ENCODE measurements at places on chromosomes 1 and 21.

GRCh38 chr1:240455228-240455821 is 156.6 kb downstream of the GREM2 start:
- DNase-seq: no peak

DNA sequence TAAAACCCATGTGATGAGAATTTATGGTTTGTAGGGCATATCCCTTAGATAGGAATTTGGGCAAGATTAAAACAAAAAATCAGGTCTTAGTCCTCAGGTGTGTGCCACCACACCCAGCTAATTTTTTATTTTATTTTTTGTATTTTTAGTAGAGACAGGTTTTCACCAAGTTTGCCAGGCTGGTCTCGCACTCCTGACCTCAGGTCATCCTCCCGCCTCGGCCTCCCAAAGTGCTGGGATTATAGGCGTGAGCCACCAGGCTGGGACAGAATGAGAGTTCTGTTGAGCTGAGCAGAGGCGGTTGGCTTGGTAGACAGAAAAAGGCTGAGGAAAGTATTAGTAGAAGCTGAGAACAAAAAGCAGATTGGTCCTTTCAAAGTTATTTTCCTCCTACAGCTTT is 43.8 kb upstream of the EDARADD start:
- DNase-seq: no peak

- no peak for DNase-seq
Observed at GRCh38 chr1:202007805-202008489, 2.4 kb upstream of the ELF3 start.

GRCh38 chr21:39660191-39660980 is 47.6 kb downstream of the B3GALT5 start:
- DNase-seq: no peak

DNA sequence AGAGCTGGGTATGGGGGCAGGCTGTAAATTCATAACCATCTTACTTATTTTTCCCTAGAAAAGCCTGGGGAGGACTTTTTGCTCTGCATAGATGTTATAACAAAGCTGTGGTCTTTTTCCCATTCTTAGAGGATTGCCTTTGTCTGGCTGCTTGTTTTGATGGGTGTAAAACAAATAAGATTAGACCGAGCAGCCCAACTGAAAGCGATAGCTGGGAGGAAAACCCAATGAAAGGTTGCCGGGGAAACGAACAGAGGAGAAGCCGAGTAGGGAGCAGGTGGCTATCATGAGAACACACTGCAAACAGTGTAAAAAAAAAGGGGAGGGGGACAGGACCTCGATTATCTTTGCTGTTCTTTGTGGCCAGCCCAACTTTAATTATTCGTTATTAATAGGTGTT is 1.9 kb downstream of the ELAVL4 start:
- no peak for DNase-seq

DNA sequence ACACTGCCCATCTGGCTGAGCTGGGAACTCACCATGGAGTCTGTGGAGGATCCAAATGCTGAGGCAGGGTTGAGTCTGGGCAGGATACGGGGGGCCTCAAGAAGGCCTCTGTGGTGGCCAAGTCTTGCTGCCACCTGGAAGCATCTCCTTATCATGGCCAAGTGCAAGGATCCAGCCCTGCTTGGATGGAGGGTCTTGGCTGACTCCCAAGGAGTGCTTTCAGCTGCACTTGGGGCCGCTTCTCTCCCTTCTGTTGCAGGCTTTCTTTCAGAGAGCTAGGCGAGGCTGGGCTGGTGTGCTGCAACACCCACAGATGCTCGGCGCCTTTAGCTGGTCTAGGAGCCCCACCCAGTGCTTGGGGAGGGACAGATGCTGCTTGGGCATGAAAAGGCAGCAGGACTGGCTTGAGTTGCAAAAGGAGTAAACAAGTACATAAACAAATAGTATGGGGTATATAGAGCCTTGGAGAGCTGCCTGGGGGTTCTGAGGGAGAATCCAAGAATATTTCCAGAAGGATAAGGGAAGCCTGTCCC is at the start of gene THEM5:
TSS of gene THEM5 (minus strand) at position 302 of the 533 bp plus-strand sequence. CDS start at position 155, 147 bp downstream.
- no peak for DNase-seq

DNA sequence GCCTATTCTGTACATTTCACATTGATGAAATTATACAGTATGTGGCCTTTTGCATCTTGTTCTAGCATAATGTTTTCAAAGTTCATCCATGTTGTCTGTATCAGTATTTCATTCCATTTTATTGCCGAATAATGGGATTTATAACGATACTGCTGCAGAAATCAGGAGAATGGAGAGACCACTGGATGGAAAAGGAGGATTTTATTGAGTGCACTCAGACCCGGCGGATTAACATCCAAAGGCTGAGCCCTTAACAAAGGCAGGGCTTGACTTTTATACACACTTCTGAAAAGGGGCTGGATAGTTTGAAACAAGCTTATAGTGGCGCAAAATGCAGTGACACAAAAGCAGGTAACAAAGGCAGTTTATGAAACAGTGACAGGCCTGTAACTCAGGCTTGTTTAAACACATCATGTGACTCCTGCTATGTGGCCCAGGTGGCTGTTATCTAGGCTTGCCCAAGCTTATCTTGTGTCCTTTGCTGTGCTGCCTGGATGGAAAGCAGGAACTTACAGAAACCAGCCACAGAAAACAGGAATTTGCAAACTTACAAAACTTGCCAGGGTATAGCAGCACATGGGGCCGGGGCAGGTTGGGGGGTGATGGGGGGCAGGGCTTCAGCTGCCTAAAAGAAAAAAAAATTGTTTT is 32.8 kb upstream of the KCNJ15 start:
- no peak for DNase-seq

DNA sequence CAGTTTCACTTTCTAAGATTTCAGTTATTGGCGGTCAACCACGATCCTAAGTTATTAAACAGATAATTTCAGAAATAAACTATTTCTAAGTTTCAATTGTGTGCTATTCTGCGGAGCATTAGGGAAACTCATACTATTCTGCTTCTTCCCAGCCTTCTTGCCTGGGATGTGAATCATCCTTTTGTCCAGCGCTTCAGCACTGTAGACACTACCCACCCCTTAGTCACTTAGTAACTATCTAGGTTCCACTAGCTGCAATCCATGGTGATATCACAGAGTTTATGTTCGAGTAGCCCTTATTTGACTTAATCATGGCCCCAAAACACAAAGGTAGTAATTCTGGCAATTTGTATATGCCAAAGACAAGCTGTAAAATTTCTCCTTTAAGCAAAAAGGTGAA is 279.9 kb upstream of the ADAMTS5 start:
- no peak for DNase-seq

DNA sequence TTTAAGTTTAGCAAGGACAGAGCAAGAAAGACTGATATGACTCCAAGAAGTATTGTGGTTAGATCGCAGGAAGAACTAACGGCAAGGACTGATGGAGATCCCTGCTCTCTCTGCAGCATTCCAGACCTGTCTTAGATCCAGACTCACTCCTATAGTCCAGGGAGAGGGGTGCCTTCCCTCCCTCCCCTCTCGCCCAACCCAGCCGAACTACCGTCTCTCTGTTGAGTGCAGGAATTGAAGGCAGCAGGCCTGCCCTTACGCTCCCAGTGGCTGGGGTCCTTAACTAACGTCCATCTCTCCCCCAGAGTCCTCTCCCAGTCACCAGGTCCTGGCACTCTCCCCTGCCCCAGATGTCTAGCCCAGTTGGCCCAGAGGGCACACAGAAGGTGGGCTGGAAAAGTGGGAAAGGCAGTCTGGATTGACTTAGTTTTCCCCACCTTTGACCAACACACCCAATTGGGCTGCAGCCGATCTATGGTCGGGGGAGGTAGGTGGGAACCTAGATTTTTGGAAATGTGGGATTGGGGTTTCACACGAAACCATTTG is 1.1 kb downstream of the CRABP2 start:
- DNase-seq: no peak

DNA sequence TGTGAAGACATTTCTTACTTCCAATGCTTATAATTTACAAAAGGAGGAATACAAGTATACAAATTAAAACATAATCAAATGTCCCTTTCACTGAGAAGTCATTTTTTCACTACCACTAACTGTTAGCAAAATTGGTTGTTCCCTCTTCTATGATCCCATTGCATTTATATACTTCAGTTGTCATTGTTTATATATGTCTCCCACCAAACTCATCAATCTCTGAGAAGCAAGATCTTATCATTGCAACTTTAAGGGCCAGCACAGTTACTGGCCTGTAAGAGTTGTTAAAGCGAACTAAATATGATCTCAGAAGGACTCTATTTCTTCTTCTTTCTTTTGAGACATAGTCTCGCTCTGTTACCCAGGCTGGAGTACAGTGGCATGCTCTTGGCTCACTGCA is 223.3 kb upstream of the DMRTA2 start:
- DNase-seq: no peak
